Uterine smooth muscle cell (primary cell): ENCODE measurements at places on chromosomes 5 and 9. TPM values are rescaled to one million over a fixed set of nuclear protein-coding genes. Genes with fewer than 3 reads are reported as not detected.

BDP1 gene
- 31.7 and 32.8 TPM in 2 replicates for total RNA-seq

DDX41 gene
- total RNA-seq: 89.5 and 108 TPM in 2 replicates

GFRA3 gene
- total RNA-seq: not detected in 2 replicates

DEPDC1B gene
- 4.2 and 20.7 TPM in 2 replicates for total RNA-seq

SWI5 gene
- total RNA-seq: 30.2 and 31.2 TPM in 2 replicates

IFNA10 gene
- not detected in 2 replicates for total RNA-seq

CCDC183 gene
- 0.37 TPM in 1 of 2 replicates, not detected in the other for total RNA-seq

SURF2 gene
- 9.2 and 19.3 TPM in 2 replicates for total RNA-seq

CD274 gene
- 10.5 and 17.7 TPM in 2 replicates for total RNA-seq

BTNL8 gene
- total RNA-seq: not detected in 2 replicates

ADAMTS2 gene
- total RNA-seq: 31.4 and 52.6 TPM in 2 replicates

HMMR gene
- total RNA-seq: 28.1 and 99.1 TPM in 2 replicates
